Foreskin fibroblast (primary cell): ENCODE measurements at places on chromosomes 1 and 21.

GRCh38 chr1:43272161-43272560 lies 2.4 kb downstream of the TMEM125 start:
- DNase-seq: no peak

- DNase-seq: peak; percentile 77
Measured at GRCh38 chr1:31811605-31812004, 4.2 kb downstream of the SPOCD1 start.

- no peak for DNase-seq
Measured at GRCh38 chr1:106061586-106062495, 994.6 kb upstream of the PRMT6 start.

DNA sequence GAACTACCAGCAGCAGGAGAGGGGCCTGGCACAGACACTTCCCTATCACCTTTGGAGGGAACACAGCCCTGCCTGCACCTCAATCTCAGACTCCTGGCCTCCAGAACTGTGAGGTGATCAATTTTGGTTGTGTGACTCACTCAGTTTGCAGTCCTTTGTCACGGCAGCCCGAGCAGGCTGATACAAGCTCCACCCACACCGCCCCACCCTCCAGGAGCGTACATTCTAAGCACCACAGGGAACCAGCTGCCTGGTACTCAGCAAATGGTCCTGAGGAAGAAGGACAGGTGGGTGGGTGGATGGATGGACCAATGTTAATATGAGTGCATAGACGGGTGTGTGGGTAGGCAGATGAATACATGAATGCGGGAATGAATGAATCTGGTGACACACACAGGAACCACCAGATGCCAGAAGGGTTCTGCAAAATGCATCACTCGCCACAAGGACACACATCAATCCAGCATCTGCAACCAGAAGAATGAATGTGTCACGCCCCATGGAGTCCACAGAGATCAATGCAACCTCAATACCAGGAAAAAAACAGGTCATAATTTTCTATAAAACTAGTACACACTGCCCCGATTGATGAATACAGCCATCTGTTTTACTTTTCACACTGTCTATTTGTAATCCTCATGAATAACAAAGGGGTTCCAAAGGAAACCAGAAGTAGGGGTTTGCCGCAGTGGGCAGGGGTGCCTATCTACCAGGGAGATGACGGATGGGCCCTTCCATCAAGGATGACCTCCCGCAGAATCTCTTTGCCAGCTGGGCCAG lies 284.5 kb downstream of the NPHP4 start:
- no peak for DNase-seq

DNA sequence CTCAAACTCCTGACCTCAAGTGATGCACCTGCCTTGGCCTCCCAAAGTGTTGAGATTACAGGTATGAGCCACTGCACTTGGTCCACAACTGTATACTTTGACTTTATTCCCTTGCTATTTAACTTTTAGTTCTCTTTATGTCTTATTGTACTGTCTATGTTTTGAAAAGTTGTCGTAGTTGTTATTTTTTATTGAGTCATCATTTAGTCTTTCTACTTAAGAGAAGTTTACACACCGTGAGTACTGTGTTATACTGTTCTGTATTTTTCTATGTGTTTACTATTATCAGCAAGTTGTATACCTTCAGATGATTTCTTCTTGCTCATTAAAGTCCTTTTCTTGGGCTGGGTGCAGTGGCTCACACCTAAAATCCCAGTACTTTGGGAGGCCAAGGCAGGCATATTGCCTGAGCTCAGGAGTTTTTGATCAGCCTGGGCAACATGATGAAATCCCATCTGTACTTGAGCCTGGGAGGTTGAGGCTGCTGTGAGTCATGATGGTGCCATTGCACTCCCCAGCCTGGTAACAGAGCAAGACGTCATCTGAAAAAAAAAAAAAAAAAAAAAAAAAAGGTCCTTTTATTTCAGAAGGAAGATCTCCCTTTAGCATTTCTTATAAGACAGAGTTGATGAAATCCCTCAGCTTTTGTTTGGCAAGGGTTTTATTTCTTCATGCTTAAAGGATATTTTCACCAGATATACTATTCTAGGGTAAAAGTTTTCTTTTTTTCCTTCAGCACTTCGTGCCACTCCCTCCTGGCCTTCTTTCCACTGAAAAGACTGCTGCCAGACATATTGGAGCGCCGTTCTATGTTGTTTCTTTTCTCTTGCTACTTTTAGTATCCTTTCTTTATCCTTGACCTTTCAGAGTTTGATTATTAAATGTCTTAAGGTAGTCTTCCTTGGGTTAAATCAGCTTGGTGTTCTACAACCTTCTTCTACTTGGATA lies 47.6 kb downstream of the TNFSF18 start:
- peak; percentile 85 for DNase-seq

DNA sequence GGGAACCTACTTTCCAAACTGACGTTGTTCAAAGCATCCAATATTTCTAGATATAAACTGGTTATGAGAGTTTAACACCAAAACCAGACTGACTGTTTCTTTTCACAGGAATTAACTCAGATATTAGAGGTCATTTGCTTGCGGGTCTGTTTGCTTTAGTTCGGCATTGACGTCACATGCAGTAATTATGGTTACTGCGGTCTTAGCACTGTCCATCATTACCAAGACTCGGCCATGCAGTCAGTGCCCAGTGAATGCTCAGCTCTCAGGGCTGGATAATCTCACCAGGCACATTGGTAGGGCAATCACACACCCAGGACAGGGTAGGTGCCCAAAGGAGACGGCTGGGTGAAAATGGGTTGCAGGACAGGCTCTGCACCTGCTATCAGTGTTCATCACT lies 9.9 kb upstream of the F3 start:
- DNase-seq: no peak

DNA sequence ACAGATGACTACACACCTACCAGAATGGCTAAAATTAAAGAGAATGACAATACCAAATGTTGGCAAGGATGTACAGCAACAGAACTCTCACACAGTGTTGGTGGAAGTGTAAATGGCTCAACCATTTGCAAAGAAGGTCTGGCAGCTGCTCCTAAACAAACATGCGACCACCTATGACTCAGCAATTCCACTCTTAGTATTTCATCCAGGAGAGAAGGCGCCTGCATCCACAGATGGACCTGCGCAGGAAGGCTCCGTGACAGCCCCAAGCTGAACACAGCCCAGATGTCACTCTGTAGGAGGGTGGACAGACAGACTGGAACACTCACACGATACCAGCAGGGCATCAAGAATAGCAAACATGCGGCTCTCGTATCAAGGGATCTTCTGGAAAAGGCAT lies 6.7 kb downstream of the PTTG1IP start:
- peak; percentile 41 for DNase-seq

DNA sequence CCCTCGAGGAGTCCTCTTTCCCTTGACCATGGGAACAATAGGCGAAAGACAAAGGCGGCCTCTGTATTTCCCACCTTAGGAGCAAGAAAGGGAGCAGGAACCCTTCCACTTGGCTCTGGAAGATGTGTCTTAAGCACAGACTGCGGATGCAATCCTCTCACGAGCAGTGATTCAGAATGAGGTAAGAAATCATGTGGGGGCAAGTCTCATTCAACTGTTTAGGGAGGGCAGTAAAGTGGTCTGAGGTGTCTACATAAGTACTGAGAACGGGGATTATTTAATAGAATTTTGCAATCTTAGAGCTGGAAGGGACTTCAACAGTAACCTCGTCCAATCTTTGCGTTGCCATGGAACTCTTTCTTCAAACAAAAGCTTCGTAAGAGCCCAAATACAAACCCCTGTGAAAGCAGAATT lies 1.6 kb upstream of the DYRK3 start:
- peak; percentile 87 for DNase-seq

DNA sequence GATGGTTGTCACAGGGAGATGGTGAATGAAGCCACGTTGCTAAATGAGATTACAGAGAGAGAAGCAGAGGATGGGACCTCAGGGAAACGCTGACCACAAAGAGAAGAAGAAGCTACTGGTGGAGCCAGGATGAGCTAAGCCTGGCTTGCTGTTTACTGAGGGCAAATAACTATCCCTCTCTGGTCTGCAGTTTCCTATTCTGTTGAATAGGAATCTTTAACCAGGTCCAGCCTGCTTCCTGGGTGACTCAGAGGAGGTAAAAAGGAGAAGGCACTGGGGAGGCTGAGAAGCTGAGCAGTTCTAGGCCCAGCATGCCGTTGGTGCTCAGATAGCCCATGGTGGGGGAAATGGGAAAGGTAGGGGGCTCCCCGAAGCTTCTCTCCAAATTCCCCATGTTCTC lies 29.6 kb downstream of the DMBX1 start:
- no peak for DNase-seq

GRCh38 chr1:222054416-222054815 lies 312.5 kb upstream of the DUSP10 start:
- DNase-seq: no peak

GRCh38 chr1:101331794-101332193 lies 95.0 kb downstream of the S1PR1 start:
- DNase-seq: no peak

DNA sequence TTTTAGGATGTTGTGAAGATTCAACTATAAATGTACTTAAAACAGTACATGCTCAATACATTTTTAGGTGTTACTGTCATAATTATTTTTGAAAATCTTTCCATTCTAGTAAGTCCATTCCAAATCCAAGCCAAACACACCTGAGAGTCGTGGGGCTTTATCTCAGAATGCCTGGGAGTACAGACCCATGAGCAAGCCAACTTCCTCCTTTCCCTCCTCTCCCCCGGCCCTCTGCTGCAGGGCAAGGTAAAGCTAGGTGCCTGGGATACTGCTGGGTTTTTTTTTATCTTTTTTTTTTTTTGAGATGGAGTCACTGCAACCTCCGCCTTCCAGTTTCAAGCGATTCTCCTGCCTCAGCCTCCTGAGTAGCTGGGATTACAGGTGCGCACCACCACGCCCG lies 16.5 kb downstream of the TMEM51 start:
- DNase-seq: no peak

DNA sequence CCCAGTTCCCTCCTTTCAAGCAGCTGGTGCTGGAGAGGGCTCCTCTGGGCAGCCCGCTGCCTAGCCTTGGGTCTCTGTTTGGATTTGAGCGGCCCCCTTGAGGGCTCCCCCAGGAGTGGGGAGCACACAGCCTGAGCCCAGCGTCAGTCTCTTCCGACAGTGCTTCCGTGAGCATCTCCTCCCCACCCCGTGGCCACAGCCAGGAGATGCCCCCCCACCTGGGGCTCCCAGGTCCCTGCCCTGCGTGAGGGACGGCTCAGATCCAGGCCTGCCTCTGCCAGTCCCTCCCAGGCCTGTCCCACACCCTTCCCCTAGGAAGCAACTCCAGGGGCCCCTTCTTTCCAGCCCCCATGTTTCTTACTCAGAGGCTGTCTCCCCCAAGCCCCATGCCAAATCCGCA lies 3.5 kb downstream of the SAMD11 start:
- DNase-seq: no peak

DNA sequence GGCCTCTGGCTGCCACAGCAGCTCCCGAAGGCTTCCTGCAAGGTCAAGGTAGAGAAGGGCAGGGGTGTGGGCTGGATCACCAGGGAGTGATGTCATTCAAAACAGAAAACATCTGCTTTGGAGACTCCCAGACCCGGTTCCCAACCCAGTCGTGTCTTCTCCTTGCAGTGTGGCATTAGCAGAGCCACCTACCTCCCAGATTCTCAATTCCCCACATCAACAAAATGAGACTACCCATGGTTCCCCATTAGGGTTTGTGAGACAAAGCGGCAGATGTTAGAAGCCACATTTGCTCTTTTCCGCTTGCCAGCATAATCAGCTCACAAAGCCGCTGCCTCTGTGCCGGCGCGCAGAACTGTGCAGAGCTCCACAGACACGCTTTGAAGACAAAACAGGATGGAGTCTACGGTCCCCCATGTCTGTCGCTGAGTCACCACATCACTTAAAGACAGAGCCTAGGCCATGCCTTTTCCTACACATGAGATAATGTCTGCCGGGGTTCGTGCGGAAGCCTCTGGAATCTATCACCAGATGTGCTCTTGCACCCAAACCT lies 12.5 kb downstream of the KIF17 start:
- DNase-seq: no peak

DNA sequence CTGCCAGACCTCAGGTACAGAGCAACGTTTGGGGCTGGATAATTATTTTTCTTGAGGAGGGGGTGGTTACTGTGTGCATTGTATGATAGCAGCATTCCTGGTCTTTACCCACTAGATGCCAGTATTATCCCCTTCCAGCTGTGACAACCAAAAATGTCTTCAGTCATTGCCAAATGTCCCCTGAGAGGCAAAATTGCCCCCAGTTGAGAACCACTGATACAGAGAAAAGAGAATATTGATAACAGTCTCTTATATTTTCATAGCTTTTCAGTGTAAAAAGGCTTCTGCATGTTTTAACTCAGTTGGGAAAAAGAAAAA lies 51.8 kb upstream of the SYT14 start:
- no peak for DNase-seq

- peak; percentile 89 for DNase-seq
Measured at GRCh38 chr1:234730770-234731568, 121.0 kb upstream of the IRF2BP2 start.

GRCh38 chr1:237891266-237891665 lies 544 bp upstream of the ZP4 start:
- DNase-seq: no peak

DNA sequence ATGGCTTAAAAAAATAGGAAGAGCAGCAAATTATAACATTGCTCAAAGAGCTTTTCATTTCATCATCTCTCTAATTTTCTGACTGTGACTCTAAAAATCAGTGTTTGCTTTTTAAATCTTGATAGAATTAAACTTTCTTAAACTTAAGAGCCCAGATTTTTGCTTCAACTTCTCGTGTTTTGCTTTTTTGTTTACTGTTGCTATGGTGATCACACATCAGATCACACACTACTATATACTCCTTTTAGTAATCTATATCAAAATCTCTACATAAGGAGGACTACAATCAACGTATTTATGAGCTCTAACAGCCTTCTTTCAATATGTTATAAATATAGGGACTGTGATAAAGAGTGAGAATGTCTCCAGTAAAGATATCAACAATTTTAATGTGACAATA lies 537.3 kb downstream of the KCNT2 start:
- no peak for DNase-seq

DNA sequence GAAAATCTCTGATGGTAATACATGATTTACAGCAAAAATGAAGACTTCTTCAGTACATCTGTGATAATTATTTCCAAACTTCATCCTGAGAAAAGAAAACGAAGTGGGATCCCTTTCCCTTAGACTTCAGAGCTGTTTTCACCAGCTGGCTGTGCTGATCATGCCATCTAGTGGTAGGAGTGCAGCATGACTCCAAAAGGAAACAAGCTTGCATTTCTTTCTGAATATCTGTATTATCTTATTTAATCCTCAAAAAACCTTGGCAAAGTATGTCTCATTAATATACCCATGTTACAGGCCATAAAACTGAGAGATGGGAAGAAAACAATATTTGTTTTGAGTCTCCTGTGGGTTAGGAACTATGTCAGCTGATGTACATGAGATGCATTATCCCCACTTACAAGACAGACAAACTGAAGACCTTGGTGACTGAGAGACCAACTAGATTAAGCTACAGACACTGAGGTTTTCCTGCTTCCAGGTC lies 9.8 kb upstream of the GJA8 start:
- peak; percentile 78 for DNase-seq

GRCh38 chr1:27970401-27970800 lies 10.6 kb downstream of the XKR8 start:
- peak; percentile 85 for DNase-seq

DNA sequence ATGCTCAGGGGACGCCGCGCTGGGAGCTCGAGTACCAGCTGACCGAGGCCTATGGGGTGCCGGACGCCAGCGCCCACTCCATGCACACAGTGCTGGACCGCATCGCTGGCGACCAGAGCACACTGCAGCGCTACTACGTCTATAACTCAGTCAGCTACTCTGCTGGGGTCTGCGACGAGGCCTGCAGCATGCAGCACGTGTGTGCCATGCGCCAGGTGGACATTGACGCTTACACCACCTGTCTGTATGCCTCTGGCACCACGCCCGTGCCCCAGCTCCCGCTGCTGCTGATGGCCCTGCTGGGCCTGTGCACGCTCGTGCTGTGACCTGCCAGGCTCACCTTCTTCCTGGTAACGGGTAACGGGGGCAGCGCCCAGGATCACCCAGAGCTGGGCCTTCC lies 1.3 kb upstream of the XKR8 start:
- DNase-seq: no peak
